ENCODE measurements at places on chromosomes 1 and 21.
A peak's percentile ranks its signal among the peaks of the same experiment; 100 is the strongest.

- DNase-seq, result peak; percentile 37
Observed at GRCh38 chr21:44078411-44078981, 28.7 kb upstream of the PWP2 start.

DNA sequence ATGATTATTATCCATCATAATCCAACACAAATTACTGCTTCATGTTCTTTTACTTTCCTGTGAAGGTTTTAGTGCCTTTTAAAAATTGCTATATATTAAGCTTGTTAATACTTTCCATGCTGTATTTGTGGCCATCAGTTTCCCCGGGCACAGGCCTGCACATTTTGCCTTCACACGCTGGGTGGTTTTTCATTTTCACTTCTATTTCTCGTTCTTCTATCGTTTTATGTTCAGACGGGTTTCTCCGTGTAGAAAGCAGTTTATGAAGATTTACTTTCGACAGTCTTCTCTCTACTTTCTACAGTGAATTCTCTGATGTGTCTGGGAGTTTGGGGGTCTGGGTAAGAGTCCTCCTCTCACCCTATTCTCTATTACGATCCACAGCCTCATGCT lies 9.5 kb downstream of the RUNX3 start:
- DNase-seq, result no peak

DNA sequence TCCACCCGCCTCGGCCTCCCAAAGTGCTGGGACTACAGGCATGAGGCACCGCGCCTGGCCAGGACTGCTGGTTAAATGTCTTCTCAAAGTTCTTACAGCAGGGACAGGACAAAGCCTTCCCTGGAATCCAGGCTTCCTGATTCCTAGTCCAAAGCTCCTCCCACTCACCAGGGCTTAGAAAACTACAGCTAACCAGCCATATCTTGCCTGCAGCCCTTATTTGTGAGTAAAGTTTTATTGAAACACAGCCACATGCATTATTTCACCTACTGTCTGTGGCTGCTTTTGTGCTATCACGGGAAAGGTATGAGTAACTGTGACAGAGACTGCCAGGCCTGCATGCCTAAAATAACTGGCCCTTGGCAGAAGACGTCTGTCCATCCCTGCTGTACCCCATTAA lies 24.4 kb downstream of the TMCO4 start:
- no peak for DNase-seq

- DNase-seq, result no peak
Observed at GRCh38 chr1:237237721-237238120, 195.7 kb downstream of the RYR2 start.

- DNase-seq, result no peak
Observed at GRCh38 chr1:219379691-219380090, 206.0 kb downstream of the LYPLAL1 start.

DNA sequence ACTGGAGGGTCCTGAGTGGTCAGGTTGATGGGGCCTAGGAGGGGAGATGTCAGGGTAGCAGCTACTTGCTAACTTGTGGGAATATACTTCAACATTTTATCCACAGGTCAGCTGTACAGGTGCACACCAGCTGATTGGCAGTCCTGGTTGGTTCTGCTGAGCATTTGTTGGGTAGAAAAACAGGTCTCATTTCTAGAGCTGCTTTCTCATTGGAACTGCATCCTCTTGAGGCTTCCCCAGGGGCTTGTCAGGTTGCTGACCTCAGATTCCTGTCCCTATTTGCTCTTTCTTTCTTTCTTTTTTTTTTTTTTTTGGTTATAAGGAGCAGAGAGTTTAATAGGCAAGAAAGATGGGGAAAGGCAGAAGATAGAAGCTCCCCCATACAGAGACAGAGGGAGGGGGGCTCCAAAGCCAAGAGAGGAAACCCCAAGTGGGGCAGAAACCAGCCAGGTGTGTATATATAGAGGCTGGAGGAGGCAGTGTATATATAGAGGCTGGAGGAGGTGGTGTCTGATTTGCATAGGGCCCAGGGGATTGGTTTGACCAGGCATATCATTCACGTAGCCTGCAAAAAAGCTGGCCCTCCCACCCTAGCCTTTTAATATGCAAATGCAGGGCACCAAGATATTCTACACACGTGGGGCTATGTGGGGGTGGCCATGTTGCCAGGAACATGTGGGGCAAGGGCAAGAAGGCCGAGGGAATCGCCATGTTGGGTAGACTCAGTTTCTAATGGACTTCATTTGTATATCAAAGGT lies 57.3 kb upstream of the STUM start:
- DNase-seq, result no peak

DNA sequence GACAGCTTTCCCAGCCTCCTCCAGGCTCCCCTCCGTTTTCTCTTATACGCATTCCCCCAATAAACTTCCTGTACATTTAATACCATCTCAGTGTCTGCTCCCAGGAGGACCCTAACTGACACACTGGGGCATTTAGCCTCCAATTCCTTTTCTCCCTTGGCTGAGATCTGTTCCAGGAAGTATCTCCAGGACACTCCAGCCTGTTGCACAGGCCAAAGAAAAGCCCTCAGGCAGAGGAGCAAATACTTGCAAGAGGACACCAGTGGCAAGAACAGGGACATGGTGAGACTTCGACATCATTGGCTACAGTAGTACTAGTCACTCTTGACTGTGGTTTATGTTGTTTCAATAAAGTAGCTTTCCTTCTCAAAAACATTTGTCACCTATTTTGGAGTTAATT lies 4.7 kb upstream of the SYNJ1 start:
- DNase-seq, result no peak

DNA sequence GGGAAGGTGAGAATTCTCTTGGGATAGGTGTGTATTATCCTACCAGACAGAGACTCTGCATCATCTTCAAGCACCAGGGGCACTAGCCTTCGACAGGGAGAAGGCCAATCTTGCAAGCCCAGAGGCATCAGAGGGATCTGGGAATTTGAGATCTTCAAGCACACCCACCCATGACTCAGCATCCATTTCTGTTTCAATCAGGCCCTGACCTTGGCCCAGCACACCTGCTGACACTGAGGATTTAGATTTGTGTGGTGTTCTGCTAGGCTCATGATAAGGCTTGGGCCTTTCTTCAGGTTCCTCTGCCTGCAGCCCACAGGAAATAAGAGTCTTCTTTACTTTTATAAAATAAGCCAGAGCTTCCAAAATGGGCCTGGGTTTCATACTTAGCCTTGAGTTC lies 6.6 kb upstream of the PCP4 start:
- no peak for DNase-seq

DNA sequence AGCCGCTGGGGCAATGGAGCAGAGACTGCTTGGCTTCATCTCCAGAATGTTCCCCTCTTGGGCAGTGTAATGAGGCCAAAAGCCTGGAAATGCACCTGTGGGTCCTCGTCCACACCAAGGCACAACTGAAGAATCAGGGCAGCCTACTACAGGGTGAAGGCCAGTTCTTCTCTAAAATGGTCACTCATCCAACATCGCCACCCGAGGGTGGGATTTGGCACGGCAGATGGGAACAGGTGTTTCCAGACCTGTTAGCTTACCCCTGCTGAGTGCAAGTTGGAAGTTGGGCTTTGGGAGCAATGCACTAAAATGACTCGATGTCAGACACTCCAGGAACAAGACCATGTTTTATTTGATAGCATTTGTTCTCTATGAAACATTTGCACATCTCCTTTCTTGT lies 543.7 kb downstream of the NPHP4 start:
- no peak for DNase-seq

DNA sequence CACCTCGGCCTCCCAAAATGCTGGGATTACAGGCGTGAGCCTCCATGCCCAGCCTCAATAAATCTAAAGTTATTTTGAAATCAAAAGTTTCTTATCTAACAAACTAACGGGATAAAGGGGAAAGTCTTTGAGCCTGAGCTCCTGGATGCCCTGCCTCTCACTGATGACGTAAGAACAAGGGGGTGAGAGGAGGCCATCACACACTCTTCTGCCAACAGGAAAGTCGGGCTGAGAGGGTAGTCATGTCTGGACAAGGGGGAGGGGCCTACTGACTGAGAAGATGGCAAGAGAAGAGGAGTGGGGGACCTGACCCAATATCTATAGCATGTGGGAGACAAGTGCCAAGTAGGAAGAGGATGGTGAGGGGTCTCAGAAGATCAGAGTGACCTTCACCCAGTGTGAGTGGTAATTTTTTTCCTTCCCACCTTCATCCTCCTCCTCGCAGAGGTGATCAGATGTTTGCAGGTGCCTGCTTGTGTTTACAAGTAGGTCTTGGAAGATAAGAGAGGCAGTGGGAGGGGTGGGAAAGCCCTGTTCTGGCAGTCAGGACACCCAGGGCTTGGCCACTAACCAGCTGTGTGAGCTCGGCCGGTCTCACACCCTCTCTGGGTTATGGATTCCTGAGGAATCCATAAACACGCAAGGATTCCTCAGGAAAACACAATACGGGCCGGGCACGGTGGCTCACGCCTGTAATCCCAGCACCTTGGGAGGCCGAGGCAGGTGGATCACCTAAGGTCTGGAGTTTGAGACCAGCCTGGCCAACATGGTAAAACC lies 9.6 kb downstream of the UQCRHL start:
- DNase-seq, result no peak

GRCh38 chr1:216785221-216785620 lies 62.0 kb upstream of the ESRRG start:
- no peak for DNase-seq

DNA sequence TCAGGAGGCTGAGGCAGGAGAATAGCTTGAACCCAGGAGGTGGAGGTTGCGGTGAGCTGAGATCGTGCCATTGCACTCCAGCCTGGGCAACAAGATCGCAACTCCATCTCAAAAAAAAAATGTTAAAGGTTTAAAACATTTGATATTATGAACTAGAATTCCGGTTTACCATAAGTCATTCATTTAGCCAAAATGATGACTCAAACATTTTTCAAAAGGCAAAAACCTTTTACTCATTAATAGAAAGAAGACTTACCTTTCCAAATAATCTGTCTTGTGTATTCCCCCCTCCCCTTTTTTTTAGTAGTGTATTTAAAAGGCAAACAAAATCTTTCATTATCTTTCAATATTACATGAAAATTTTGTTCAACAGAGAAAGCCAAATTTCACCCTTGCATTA lies 8.2 kb upstream of the MRPL55 start:
- no peak for DNase-seq

DNA sequence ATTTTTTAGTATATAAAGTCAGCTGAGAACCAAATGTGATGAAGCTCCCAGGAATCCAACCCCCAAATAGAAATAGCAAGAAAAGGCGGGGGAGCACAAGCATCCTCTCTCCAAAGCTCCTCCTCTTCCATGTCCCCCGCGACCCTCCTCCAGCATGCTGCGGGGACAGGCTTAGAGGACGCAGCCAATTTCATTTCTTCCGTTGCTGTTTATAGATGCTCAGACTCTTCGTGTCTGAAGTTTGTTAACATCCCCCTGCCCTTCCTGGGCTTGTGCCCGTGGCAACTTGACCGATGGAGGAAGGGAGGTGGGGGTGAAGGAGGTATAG lies 754 bp upstream of the NPPA start:
- no peak for DNase-seq

DNA sequence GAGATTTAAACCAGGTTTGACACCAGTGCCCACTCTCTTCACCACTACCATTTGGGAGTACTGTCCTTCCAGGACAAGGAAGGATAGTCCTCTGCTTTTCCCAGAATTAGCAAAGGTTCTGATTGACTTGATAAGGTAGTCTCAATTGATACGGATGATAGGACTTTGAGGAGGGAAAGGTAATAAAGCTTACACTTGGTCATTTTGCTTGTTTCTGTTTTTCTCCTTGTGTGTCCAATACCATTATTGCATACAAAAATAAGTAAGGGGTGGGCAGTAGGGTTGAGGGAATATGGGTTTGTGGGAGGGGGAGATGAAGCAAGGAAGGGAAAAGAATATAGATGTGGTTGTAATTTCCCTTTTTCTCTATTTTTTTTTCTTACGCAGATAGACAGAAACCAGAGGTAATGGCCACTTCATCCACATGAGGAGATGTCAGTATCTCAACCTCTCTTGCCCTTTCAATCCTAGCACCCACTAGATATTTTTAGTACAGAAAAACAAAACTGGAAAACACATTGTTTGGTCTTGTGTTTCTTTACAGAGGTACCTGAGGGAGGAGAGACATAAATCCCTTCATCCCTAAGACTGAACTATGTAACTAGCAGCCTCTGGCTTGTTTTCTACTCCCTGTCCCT lies 2.6 kb downstream of the C1orf56 start:
- DNase-seq, result no peak

DNA sequence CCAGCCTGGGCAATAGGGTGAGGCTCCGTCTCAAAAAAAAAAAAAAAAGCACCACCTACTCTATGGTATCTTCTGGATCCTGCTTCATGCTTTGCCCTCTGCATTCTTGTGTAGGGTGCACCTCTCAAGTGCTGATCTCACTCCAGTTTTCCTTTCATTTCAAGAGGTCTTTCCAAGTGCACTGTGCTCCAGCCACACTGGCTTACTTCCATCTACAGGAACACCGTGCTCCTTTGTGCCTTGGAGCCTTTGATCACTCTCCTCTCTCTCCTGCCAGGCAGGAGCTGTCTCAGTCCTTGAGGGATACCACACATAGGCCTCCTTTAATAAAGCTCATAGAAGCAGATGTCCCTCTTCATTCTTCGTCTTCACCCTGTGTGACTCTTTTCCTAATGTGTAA lies 55.4 kb upstream of the GREM2 start:
- DNase-seq, result no peak

DNA sequence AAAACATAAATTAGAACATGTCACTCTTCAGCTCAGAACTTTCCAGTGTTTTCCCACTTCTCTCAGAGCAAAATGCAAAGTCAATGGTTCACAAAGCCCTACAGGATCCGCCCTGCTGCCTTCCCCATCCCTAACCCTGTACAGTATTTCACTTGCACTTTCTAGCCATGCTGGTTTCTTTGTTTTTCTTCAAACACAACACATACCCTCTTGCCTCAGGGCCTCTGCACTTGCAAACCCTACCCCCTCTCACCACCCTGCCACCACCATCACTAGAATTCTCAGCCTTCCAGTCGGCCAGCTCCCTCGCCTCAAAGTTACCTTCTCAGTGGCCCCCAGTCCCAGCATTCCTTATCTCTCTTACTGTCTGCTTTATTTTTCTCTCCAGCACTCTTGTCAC lies 17.6 kb downstream of the TEX35 start:
- no peak for DNase-seq

DNA sequence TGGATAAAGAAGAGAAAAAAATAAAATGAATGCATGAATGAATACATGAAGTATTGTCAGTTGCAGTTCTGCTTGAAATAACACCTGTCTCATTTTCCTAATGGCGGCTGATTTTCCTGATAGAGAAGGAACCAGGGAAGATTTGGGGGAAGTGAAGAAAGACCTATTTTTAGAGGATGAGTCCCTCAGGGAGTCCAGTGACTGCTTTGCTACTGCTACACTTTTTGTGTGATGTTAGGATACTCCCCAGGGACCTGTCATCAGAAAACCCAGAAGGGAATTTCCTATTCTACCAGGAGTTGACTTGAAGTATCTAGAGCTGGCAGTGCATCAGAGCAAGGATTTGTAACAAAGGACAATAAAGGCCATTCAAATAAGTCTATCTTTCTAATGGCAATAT lies 114.8 kb downstream of the MAB21L3 start:
- DNase-seq, result no peak

- DNase-seq, result no peak
Observed at GRCh38 chr1:38533772-38534472, 325.6 kb downstream of the RRAGC start.

All from central memory CD4-positive, alpha-beta T cell (primary cell).